ENCODE measurements at places on chromosomes 4 and X.

- no peak for DNase-seq
Measured at GRCh38 chrX:150506020-150506419, 62.4 kb upstream of the MTM1 start.

GRCh38 chr4:2337896-2338295, 76.0 kb upstream of the MXD4 start:
- no peak for DNase-seq

- no peak for DNase-seq
Measured at GRCh38 chrX:13373431-13374187, 53.8 kb upstream of the ATXN3L start.

DNA sequence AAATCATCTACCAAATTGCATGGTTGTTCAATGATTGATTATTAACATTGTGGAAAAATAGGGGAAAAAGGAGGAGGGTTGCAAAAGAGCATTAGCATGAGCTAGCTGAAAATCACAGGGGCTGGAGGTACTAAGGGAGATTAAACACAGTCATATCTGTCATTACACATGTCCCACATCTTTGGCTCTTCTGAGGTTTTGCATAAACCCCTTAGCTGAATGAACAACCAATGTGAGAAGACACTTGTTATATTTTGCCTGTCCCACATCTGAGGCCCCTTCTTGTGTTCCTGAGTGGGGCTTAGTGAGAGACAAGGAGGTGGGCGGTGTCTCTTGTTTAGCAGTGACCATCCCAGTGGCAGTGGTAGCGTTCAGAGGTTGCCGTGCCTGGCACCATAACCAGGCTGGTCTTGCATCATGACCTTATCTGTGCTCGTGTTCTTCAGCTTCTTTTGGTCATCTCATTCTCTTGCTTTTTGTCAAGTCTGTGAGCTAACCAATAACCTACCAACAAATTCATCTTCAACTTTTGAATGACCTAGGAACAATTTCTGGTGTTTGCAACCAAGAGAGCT, 95.6 kb downstream of the MID1IP1 start:
- peak; percentile 36 for DNase-seq

DNA sequence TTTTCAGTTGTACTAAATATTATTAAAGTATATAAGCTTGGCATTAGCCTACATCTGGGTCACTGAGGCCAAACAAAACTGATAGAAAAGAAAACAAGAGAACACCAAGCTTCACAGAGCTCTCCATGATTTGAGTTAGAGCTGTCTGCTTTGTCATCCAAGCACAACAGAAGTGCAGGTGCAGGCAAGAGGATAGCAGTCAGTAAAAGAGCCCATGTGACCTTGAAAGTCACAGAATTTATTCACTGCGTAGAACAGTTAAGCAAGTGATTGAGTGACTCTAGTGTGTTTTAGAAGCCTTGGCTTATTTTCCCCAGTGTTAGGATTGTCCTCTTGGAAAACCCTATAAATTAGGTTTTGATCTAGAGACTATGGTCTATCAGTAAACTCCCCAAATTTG, 49.4 kb upstream of the PRDM5 start:
- DNase-seq: no peak

GRCh38 chrX:93422693-93423092, 250.7 kb downstream of the NAP1L3 start:
- DNase-seq: peak; percentile 2

- DNase-seq: no peak
Measured at GRCh38 chr4:73810191-73810590, 26.3 kb upstream of the CXCL6 start.

DNA sequence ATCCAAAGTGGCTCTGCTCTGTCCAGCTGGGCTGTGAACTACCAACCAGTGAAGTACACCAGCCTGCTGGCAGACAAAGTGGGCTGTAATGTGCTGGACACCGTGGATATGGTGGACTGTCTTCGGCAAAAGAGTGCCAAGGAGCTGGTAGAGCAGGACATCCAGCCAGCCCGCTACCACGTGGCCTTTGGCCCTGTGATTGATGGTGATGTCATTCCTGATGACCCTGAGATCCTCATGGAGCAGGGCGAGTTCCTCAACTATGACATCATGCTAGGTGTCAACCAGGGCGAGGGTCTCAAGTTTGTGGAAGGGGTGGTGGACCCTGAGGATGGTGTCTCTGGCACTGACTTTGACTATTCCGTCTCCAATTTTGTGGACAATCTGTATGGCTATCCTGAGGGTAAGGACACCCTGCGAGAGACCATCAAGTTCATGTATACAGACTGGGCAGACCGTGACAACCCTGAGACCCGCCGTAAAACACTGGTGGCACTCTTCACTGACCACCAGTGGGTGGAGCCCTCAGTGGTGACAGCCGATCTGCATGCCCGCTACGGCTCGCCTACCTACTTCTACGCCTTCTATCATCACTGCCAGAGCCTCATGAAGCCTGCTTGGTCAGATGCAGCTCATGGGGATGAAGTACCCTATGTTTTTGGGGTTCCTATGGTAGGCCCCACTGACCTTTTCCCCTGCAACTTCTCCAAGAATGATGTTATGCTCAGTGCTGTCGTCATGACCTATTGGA, 22.6 kb downstream of the NLGN3 start:
- DNase-seq: no peak

GRCh38 chrX:16075087-16075486, 48.3 kb upstream of the GRPR start:
- DNase-seq: no peak
